NCI-H1694 treated with DMSO at 0.1 percent for 48 hours (cell line): ENCODE measurements at places on chromosomes 7 and 10.

- DNase-seq = no peak
These were observed 3.5 kb upstream of the LRMDA start for GRCh38 chr10:75427951-75428350.

GRCh38 chr7:1253681-1254181, 21.1 kb downstream of the UNCX start:
- DNase-seq = no peak

DNA sequence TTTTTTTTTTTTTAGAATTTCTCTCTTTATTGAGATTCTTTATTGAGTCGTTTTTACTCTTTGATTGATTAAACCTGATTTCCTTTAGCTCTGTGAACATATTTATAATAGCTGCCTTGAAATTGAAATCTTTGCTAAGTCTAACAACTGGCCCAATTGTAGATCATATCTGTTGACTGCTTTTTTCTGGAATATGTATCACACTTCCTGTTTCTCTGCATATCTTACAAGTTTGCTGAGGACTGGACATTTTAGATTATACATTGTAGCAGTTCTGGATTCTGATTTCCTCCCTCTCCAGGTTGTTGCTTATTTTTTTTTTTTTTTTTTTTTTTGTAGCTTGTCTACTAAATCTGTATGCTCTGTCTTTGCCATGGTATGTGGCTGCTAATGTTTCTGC, 56.3 kb downstream of the PRKAR2B start:
- DNase-seq = no peak

GRCh38 chr10:59825932-59826331, 72.7 kb upstream of the MRLN start:
- no peak for DNase-seq

DNA sequence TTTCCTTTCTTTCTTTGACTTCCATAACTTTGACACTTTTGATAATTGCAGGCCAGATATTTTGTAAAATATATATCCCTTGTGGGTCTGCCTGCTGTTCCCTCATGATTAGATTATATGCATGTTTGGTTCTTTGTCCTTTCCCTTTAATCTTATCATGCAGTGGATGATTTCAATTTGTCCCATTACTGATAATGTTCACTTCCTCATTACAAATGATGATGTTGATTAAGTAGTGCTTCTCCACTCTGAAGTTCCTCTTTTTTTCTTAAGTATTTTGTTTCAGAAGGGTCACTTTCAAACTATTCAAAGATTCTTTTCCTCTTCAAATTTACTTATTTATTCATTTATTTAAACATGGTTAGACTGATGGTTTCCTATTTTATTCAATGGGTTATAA, 898.1 kb downstream of the XPNPEP1 start:
- DNase-seq = no peak

DNA sequence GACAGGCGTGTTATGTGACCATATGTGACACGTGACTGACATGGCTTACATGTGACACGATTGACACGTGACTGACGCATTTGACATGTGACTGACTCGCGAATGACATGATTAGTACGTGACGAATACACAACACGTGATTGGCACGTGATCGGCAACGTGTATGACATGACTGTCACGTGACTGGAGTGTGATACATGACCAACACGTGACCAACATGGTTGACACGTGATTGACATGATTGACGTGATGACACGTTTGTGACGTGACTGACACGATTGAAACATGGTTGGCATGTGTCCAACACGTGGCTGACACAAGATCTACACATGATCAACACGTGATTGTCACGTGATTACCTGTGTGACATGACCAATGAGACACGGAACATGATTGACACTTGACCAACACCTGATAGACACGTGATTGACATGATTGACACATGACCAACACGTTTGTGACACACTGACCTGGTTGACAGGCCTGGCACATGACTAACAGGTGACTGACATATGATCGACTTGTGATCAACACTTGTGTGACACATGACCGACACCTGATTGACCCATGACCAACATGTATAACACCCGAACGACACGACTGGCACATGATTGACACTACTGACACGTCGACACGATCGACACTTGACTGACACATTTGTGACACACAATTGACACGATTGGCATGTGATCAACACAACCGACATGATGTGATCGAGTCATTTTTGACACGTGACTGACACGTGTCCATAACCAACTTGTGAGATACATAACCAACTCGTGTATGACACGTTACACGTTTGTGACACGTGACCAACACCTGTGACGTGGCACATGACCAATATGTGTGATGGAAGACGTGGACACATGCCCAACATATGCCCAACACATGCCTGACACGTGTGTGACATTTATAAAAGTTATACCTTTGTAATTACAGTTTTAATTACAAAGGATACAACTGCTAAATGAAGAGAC, 21.1 kb downstream of the CRPPA start:
- DNase-seq = no peak

DNA sequence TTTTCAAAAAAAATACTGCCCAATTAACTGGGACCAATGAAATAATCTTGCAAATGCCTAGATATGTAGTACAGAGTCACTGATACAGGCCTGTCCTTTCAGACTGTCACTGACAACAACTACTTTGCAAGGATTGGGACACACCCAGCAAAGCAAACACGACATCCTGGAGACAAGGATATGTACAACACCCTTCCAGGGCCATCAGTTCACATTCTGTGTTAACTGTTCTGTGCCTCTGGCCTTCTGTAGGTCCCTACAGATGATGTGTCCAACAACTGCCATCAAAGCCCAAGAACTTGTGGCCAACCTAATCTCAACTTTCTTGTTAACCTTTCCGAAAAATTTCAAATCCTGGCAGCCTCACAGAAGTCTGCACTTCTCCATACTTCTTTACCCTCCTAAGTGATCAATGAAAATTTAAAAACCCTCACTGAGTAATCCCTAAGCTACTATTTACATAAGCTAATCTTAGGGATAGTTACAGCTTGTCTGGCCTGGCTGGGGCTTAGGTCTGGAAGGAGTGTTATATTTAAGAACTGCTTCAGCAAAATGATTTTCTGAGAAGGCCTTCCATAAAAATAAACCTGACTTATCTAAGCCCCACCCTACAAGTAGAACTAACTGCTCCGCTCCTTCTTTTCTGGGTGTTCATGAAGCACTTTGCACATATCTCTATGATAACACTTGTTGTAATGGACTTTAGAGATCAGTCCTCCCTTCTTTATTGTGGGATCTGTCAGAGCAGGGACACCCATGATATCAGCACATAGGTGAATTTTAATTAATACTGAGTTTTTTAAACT, 21.0 kb downstream of the COBL start:
- no peak for DNase-seq

GRCh38 chr10:67200913-67201564, 275.2 kb downstream of the LRRTM3 start:
- no peak for DNase-seq

DNA sequence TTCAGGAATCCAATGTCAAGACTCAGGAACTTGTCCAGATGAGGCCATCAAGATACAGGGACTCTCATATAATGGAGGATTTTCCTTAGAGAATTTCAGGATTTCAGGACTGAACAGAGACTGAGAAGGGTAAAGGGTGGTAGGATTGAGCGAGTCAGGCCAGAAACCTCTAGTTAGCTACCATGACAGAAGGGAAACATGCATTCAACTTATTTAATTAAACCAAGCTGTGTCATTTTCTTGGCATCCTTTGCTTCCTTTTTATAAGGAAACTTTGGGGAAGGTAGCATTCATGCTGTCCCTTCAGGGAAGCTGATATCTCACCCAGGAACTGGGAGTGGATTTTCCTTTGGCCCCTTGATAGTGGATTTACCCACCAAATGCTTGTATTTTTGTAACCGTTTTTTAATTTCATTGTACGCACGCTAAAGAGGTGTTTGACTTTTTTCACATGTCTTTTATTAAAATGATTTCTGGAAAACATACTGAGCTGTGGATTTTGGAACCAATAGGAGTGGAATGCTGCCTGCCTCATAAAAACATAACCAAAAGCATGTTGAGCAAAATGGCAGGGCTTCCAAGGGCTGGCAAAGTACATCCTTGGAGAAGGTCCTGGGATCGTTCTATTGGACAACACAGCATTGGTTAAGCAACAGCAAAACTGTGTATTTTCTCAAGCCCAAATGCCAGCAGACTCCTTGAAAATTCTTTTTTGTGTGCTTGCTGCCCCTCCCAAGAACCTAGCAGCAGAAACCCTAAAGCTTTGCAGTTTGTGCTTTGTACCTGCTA, 104.5 kb downstream of the CXCL12 start:
- DNase-seq = no peak

GRCh38 chr10:21511946-21512572, 13.4 kb downstream of the SKIDA1 start:
- DNase-seq = no peak

GRCh38 chr7:111535142-111535870, 27.0 kb downstream of the IMMP2L start:
- no peak for DNase-seq

GRCh38 chr10:89159761-89160160, 47.4 kb downstream of the CH25H start:
- no peak for DNase-seq

GRCh38 chr7:118312051-118312450, 87.5 kb downstream of the ANKRD7 start:
- DNase-seq = no peak

DNA sequence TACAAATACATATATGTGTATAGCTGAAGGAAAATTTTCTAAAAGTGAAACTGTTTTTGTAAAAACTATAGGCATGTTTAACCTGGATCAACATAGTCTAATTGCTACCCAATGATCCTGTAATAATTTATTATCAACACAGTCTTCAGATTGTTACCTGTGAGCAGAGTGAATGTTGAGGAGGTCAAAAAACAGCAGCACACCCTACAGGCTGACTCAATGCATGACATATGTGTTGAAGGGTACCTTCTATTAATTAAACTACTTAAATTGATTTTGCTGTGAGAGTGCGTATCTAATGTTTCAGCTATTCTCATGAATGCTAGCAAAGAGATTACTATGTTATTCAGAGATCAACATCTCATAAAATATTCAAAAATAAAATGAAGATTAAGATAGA, 411.4 kb downstream of the TNS3 start:
- no peak for DNase-seq

DNA sequence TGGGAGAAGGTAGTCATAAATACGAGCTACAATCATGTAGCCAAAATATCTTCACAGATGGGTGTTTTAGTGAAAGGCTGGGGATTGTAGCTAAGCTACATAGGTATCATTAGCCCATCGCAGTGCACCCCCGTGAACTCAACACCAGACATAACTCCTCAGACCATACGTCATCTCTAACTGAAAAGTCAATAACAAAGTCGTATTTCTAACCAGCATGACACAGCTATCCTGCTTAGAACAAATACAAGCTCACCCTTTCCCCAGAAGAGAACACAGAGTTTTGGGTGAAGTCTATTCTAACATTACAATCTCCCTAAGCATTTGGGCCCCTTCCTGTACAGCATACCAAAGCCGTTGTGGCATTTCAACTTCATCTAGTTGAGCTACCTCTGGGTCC, 636.6 kb upstream of the DPP6 start:
- no peak for DNase-seq

- DNase-seq = no peak
These were observed 87.6 kb downstream of the PIP4K2A start for GRCh38 chr10:22626784-22627183.

DNA sequence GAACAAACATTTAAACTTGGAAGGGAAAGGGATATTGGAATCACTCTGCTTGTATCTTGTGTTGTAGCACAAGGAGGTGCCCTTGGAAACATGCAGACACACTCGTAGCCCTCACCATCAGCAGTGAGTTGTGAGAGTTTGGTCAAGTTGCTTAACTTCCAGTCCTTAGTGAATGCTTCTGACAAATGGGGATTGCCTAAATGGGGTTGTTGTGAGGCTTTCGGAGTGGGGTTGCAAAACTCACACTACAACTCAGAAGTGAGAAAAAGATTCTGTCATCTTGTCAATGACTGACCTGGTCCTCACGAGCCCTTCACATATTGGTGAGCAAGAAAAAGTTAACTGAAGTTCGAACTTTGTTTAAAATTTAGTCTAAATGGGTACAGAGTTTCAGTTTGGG, 29.0 kb upstream of the GSDME start:
- no peak for DNase-seq

DNA sequence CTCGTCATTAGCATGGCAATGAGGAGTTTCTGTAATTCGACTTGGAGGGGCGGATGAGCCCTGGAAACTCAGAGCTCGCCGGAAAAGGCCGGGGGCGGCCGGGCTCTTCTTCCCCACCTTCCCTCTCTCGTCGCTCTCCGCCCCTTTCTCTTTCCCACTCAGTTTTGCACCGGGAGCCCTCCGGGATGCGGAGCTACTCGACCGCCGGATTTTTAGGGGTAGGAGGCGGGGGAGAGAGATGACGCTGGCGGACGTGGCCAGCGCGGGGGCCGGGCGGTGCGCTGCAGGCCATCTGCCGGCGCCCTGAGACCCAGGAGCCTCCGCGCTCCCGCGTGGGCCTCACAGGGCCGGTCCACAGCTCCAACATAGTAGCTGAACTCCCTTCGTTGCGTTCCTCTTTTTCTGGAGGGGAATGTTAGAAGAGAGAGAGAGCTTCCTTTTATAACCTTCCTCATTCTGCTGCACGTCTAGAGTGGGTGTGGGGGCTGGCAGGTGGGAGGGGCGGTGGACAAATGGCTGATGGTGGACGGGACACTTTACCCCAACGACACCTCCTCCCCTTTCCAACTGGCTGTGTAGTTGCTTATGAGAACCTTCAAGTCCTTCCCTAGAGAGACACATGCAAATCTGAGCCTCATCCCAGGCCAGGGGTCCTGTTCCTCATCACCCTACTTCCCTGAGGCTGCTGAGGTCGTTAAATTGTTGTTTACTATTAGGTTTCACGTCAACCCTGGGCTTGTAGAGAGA, 1.1 kb upstream of the HOXA1 start:
- peak; percentile 28 for DNase-seq

DNA sequence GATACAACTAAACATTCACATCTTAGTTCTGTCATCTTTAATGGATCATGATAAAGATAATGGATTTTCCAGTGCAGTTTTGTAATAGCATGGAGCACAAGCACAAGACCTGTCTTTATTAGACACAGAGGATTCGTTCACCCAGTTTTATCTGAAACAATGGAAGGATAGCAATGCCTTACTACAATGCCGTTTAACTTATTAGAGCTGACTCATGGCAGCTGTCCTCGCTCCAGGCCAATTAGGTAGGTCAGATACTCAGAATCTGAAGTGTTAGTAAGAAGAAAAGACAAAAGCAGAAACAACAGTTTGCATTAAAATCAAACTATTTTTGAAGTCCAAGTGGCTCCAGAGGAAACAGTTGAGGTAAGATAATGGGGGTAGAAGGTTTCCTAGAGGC, 12.8 kb downstream of the OR13A1 start:
- no peak for DNase-seq

- DNase-seq = no peak
These were observed 3.0 kb downstream of the GPRIN2 start for GRCh38 chr10:46553238-46554049.

GRCh38 chr10:49284356-49284755, 14.6 kb upstream of the C10orf71 start:
- no peak for DNase-seq

DNA sequence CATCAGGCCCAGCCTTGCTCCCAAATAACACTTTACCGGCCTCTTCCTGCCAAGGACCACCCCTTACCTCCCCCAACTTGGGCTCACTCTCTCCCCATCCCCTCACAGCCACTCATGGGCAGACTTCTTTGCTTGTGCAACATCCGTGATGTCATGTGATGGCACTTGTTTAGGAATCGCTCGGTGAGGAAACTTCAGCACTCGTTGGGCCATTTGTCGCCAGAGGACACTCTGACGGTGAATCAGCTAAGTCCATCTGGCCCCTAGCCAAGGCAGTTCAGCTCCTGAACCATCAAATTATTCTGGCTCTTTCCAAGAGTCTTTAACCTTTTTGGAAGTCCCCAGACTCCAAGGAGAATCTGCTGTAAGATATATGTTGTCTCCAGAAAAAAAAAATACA, 19.2 kb downstream of the BTBD16 start:
- DNase-seq = no peak
